ENCODE measurements at places on chromosomes 12 and 14.

DNA sequence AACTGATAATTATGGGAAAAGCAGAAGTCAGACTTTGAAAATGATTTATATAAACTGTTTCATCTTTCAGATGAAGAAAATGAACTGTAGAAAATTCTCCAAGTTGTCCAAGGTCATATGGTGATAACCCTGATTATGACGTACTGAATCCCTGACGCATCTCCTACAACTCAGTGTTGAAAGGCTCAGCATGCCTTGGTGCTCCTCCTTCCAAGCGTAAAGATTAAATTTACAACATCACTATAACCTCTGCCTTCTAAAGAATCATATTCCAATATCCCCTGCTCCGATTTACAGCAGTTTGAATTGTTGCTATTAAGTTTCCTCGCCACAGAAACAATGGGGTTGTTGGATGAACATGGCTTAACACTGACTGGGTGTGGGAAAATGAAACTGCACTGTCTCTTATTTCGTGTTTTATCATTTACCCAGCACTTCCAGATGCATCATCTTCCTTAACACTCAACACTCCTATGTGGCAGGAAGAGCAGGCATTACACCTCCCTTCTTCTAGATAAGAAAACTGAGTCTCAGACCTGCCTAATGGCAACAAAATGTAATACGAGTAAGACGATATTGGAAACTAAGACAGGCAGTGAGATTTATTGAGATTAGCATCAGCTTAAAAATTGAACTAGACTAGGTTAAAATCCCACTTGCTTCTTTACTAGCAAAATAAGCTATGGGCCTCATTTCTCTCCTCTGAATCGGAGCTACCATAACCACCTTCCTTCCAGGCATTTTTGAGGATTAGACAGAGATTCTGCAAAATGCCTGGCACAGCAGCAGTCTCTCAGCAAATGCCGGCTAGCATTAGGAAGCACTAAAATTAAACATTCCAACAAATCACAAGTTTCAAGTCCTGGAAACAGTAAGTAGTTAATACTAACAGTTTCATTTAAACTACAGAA is 74.2 kb downstream of the PPM1H start:
- no peak for DNase-seq

- no peak for DNase-seq
Observed at GRCh38 chr12:21852251-21852650, 77.7 kb upstream of the KCNJ8 start.

DNA sequence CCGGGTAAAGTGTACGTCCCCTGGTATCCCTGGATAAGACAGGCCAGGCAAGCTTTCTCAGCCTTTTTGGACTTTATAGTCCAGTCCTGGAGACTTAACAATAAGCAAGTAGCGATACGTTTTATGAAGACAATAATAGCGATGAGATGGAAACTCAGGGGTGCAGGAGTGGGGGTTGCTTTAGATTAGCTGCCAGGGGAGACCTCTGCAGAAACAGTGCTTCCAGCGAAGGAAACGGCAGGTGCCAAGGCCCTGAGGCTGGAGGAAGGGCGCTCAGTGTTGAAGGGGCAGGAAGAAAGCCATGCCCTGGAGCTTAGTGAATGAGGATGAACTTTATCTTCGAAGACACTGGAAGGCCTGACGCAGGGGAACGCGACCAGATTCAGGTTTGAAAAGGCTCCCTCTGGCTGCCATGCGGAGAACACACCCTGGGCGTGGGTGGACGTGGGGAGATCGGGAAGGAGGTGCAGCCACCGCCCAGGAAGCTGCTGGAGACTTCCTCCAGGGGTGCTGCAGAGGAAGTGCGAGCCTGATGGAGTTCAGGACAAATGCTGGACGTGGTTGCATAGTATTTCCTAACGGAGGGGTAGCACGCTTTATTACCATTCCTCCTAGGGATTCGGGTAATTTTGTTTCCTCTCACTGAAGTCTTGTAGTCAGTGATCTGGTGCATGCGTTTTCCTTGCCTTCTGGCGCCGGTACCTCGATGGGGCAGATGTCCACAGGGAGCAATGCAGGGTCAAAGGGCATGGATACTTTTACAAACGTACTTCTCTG is 26.1 kb upstream of the UBC start:
- DNase-seq: peak; percentile 77

- no peak for DNase-seq
Observed at GRCh38 chr12:20624718-20625117, 70.4 kb upstream of the SLCO1C1 start.

DNA sequence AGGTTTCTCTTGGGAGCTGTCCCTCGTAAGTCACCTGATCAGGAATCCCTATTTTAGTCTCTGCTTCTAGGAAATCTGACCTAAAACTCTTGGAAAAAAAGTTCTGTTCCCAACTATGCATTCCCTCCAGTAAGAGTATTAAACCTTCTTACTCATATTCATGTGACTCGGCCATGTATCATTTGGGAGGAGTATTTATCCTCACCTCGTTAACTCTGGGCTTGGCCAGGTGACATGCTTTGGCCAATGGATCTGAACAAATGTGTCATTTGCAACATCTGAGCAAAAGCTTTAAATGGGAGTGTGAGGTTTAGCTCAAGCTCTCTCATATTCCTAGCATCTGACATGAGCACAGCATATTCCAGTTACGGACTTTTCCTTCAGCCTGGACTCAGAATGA is 226.8 kb downstream of the NUAK1 start:
- no peak for DNase-seq

DNA sequence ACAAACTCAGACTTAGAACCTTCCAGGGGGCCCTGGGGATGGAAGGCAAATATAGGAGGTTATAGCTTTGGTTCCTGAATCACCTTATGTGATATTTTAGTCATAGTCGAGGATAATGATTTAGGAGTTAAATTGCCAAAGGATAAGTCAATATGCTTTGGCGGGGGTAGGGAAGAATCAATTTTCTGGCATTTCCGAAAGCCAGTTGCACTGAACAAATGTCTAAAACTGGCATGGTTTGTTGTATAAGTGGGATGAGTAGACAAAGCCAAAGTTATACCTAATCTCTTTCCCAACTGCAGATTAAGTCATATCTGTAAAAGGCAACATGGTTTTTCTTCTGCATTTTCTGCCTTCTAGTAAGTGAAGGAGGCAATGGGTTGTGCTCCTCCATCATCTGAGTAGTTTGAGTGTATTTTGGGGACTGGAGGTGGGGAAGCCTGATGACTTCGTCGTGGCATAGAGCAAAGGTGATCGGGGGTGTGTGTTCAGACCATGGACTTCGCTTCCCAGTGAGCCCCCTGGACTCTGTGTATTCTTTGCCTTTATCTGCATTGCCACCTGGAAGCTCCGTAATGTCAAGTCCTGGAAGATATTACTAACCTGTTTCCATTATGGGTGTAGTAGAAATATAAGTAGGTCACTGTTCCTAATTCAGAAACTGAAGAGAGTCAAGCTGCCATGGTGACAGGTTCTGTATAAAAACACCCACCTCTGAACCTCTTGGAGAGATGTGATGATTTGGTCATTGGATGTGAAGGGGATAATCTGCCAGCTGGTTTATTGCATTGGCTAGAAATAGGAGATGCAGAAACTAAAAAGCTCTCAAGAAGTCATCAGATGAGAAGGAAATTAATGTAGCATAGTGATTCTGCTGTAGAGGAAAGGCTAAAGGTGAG is 24.5 kb downstream of the PPFIBP1 start:
- DNase-seq: no peak

GRCh38 chr14:34223373-34224148 is 238.5 kb downstream of the SPTSSA start:
- no peak for DNase-seq

- no peak for DNase-seq
Observed at GRCh38 chr14:105883066-105884005, 357.0 kb downstream of the TMEM121 start.

DNA sequence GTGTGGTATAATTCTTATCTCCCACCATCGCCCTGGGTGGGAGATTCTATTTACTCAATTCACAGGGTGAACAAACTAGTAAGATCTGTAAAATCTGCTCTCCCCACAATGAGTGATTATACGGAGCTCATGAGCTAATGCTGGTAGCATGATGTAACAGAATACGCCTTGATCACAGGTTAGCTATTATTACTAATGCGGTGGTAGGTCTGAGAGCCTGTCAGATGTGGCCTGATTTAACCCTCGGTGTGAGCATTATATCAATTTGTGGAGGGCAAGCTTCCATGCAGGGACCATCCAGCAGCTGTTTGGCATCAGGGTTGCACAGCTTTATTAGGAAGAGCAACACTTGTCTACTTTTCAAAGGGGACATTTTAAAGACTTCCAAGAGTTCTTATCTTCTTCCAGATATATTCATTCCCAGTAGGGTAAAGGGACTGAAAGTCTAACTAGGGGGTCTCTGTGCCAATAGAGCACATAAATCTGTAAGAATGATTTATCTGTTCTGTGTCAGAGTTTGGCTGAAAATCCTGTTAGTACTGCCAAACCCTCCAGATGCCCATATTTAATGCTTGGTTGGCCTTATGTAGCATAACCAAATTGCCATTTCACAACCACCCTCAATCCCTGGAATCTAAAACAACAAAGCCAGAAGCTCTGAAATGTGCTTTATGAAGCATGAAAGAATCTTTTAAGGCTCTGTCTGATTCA is 18.7 kb downstream of the TSHR start:
- DNase-seq: no peak

GRCh38 chr14:85613496-85613895 is 83.6 kb downstream of the FLRT2 start:
- DNase-seq: no peak

All from activated effector memory CD4-positive, alpha-beta T cell treated with Interleukin-2 at 50 U/mL for 16 hours (primary cell).